ENCODE measurements at places on chromosomes 5 and 9. TPM values are rescaled to one million over a fixed set of nuclear protein-coding genes. Genes with fewer than 3 reads are reported as not detected.

GRCh38 chr5:124043456-124043855, 531.5 kb downstream of the CSNK1G3 start:
- no peaks in the 10 kb centered on the region for H3K36me3 ChIP-seq
- no peak overlapping the region for H3K27ac ChIP-seq
- no peak for DNase-seq
- H3K27me3 ChIP-seq: no peaks in the 10 kb centered on the region
- no peaks in the 10 kb centered on the region for H3K4me1 ChIP-seq

The CDH10 gene
- polyA plus RNA-seq: not detected

DNA sequence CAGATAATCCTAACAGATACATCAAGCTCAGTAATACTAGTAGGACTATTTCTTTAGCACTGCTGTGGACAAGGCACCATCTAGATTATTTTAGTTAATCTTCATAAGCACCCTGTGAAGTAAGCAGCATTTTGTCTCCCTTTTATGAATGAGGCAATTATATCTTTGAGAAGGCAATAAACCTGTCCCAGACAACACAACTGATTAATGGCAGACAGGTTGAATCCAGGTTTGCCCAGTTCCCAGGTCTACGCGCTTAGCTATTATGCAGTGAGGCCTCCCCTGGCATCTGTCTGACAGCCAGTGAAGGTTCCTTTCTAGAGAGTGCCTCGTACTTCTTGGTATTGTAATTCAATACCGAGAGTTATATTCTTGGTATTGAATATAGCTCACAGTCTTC, 9.7 kb upstream of the LVRN start:
- H3K4me3 ChIP-seq: no peak overlapping the region
- H3K27me3 ChIP-seq: no peaks in the 10 kb centered on the region
- no peaks in the 10 kb centered on the region for H3K36me3 ChIP-seq
- H3K4me1 ChIP-seq: no peaks in the 10 kb centered on the region

- no peaks in the 10 kb centered on the region for H3K27me3 ChIP-seq
- H3K4me1 ChIP-seq: no peaks in the 10 kb centered on the region
- no peak overlapping the region for H3K4me3 ChIP-seq
- no peaks in the 10 kb centered on the region for H3K36me3 ChIP-seq
Measured at GRCh38 chr5:8765886-8766285, 780.0 kb downstream of the SEMA5A start.

GRCh38 chr9:29211580-29212396, 1638.5 kb upstream of the C9orf72 start:
- no peak overlapping the region for H3K27ac ChIP-seq
- no peak overlapping the region for H3K4me3 ChIP-seq
- H3K36me3 ChIP-seq: no peaks in the 10 kb centered on the region
- H3K4me1 ChIP-seq: no peaks in the 10 kb centered on the region
- peaks cover 8% of the 10 kb centered on the region for H3K27me3 ChIP-seq

The FOXD4L3 gene
- not detected for polyA plus RNA-seq

The CDH18 gene
- not detected for polyA plus RNA-seq

DNA sequence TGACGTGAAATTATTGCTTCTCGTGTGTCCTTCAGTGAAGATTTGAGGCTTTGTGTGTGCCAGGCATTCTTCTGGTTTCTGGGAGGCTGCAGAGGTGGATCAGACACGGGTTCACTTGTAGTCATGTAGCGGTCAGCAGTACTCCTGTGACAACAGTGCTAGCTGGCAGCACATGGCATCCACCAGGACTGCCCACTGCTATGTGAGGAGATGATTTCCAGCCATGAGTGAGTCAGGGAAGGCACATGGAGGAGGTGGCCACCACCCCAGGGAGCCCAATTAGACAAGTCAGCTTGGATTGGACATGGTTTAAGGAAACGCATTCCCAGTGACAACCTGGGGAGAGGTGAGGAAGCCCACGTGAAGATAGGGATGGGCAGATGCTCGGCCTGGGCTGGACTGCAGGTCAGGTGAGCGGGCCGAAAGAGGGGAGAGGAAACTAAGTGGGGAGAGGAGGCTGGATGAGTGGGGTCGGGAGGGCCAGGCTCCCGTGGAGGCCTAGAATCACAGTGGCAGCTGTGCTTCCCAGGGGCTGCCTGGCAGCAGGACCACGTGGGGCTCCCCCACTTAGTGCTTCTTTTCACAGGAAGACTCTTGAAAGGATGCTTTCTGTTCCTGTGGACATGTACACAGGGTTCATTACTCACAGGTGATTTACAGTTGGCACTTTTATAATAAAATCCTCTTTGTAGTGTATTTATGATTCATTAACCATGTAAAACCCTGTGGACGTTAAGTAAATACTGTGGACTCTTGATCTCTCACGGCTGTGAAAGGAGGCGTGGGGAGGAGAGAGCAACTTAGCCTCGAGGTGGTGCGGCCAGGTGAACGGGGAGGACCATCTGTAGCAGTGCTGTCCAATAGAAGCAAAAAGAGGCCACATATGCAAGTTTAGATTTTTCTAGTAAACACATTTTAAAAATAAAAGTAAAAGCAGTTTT, 80.0 kb upstream of the OTULINL start:
- no peak overlapping the region for H3K4me3 ChIP-seq
- H3K27ac ChIP-seq: no peak overlapping the region
- no peaks in the 10 kb centered on the region for H3K27me3 ChIP-seq
- no peaks in the 10 kb centered on the region for H3K36me3 ChIP-seq

GRCh38 chr9:8842402-8843193, 1043.0 kb upstream of the DMAC1 start:
- no peaks in the 10 kb centered on the region for H3K4me1 ChIP-seq
- no peak for DNase-seq
- no peaks in the 10 kb centered on the region for H3K27me3 ChIP-seq
- H3K4me3 ChIP-seq: no peak overlapping the region

DNA sequence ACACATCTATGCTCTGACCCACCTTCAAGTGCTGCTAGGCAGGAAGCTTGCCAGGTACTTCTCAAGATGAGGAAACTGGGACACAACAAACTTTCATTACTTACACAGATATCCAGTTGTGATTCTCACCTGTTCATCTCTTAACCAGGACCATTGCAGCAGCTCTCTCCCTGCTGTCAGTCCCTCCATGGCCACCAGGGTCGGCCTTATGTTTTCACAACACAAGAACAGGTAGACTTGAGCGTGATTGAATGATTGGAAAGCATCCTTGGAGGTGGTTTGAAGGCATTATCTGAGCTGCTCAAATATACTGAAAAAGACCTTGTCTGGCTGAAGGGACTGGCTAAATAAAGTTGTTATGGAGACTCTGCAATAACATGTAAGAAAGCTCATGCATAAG, 94.4 kb downstream of the MTREX start:
- no peak overlapping the region for H3K27ac ChIP-seq
- H3K4me1 ChIP-seq: no peaks in the 10 kb centered on the region
- DNase-seq: no peak
- no peaks in the 10 kb centered on the region for H3K27me3 ChIP-seq
- H3K36me3 ChIP-seq: peaks cover 30% of the 10 kb centered on the region

DNA sequence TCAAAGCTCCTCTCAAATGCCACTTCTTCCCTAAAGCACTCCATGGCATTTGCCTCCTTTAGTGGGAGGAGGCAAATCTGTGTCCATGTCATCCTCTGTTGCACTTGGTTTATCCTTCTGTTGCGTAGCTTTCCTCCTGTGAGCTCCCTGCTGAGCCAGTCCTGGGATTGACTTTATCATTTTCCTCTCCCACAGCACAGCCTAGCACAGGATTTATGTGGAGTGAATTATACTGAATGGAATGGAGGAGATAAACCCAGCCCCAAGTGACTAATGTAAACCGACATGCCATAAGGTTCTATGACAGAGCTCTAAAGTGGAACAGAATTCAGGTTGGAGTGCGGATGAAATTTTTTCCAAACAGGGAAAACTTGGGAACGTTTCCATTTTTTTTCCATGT, 26.4 kb upstream of the TOMM5 start:
- no peaks in the 10 kb centered on the region for H3K36me3 ChIP-seq
- H3K4me1 ChIP-seq: no peaks in the 10 kb centered on the region
- no peak for DNase-seq
- no peak overlapping the region for H3K4me3 ChIP-seq

GRCh38 chr9:85216601-85217000, 525.2 kb downstream of the AGTPBP1 start:
- no peaks in the 10 kb centered on the region for H3K36me3 ChIP-seq
- H3K4me1 ChIP-seq: no peaks in the 10 kb centered on the region
- no peak overlapping the region for H3K4me3 ChIP-seq
- no peaks in the 10 kb centered on the region for H3K27me3 ChIP-seq
- no peak for DNase-seq

The ASPN gene
- not detected for polyA plus RNA-seq

The FAXDC2 gene
- 1.0 TPM for polyA plus RNA-seq

- no peaks in the 10 kb centered on the region for H3K36me3 ChIP-seq
- no peak for DNase-seq
- H3K27me3 ChIP-seq: no peaks in the 10 kb centered on the region
- H3K4me3 ChIP-seq: no peak overlapping the region
- H3K4me1 ChIP-seq: peaks cover 31% of the 10 kb centered on the region
- H3K27ac ChIP-seq: no peak overlapping the region
Measured at GRCh38 chr9:137465000-137465719, 6.0 kb upstream of the NSMF start.

GRCh38 chr9:133775291-133775690, 37.1 kb upstream of the SARDH start:
- no peaks in the 10 kb centered on the region for H3K36me3 ChIP-seq
- H3K27ac ChIP-seq: no peak overlapping the region
- H3K27me3 ChIP-seq: no peaks in the 10 kb centered on the region
- no peak for DNase-seq
- H3K4me1 ChIP-seq: no peaks in the 10 kb centered on the region
- H3K4me3 ChIP-seq: no peak overlapping the region

GRCh38 chr5:153122403-153122802, 368.1 kb upstream of the GRIA1 start:
- H3K27me3 ChIP-seq: no peaks in the 10 kb centered on the region
- H3K36me3 ChIP-seq: no peaks in the 10 kb centered on the region
- no peaks in the 10 kb centered on the region for H3K4me1 ChIP-seq

The EQTN gene
- not detected for polyA plus RNA-seq

GRCh38 chr5:53389093-53389492, 91.3 kb upstream of the FST start:
- no peak for DNase-seq
- no peaks in the 10 kb centered on the region for H3K27me3 ChIP-seq
- no peak overlapping the region for H3K4me3 ChIP-seq
- H3K27ac ChIP-seq: no peak overlapping the region

The PCDHB15 gene
- polyA plus RNA-seq: not detected

DNA sequence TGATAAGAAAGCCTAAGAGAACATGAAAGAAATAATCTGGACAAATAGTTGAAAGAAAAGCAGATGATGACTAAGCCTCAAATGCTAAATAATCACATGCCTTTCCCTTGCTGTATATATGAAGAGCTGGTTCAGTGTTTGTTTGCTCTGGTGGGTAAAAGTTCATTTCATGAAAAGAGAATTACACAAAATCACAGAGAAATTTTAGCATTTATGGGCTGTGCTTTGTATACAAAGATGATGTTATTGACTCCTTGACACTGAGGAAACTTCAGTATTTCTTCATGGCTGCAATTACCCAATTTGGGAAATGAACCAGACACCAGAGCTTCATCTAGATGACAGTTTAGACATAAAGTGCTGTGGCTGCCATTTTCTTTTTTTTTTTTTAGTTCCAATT, 527.2 kb downstream of the NR2F1-AS1 start:
- no peaks in the 10 kb centered on the region for H3K27me3 ChIP-seq
- H3K27ac ChIP-seq: no peak overlapping the region
- no peak for DNase-seq

The ENTREP1 gene
- not detected for polyA plus RNA-seq

DNA sequence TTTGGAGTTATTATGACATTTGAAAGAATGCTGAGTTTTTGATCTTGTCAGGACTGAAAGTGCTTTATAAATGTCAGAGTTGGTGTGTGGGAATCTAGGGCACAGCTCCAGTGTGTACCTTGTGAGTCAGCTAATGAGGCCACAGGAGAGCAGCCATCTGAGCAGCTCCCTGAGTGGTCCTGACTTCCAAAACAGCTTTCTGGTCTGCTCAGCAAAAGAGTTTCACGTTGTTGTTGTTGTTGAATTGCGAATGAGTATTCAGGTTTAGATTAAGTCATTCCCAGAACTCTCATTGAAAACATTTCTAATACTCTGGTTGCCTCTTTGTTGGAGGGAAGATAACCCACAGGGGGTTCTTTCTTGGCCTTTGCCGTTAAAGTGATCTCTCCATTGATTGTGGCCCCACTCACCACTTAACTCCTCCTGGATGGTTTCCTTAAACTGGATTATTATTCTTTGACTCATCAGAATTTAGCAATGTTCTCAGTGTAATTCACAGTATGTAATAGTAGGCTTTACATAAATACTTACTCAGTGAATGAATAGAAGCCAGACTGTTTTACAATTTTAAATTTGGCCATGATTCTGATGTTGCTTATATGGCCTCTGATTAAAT, 125.1 kb upstream of the SGCD start:
- DNase-seq: no peak
- no peak overlapping the region for H3K27ac ChIP-seq
- no peaks in the 10 kb centered on the region for H3K4me1 ChIP-seq
- H3K4me3 ChIP-seq: no peak overlapping the region

DNA sequence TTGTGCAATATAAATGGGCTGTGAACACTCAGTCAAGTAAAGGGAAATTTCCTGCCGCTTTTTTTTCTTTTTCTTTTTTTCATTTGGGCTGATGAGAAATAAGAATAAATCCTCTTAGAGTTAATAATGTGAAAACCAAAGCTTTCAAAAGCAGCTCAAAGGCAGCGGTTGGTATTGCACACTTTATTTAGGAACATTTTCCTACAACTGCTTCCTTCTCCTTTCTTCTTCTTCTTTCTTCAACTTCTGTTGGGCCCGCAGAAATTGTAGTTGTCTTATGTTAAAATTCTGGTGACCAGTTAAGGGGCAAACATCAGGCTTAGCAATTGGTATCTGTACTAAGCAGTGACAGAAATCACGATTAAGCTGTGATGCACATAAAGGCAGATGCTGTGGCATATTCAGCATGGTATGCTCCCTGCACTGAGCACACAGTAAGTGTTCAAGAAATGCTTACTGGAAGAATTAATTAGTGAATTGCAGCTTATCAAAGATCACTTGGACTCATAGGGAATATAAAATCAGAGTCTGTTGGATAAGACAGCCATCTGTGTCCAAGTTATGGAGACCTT, 85.4 kb downstream of the ANKRD55 start:
- peaks cover 68% of the 10 kb centered on the region for H3K4me1 ChIP-seq
- H3K27me3 ChIP-seq: no peaks in the 10 kb centered on the region
- no peaks in the 10 kb centered on the region for H3K36me3 ChIP-seq
- no peak for DNase-seq
- no peak overlapping the region for H3K4me3 ChIP-seq

DNA sequence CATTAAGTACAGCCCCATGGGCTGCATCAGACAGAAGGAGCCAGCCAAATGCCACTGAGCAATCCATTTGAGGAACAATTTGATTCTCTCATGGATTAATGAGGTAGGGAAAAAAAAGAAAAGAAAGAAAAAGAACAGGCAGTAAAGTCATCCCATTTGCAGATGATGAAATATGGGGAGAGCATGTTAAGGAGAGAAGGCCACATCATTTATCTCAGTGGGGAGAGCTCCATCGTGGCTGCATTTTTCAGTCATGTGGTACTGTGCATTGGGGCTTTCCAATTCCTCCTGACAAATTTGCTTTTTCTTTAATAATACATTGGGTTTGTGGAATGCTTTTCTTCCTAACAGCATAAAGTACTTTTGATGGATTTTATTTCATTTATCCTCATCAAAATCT, 375.2 kb upstream of the TLE4 start:
- DNase-seq: no peak
- no peaks in the 10 kb centered on the region for H3K27me3 ChIP-seq
- H3K27ac ChIP-seq: no peak overlapping the region
- H3K4me1 ChIP-seq: no peaks in the 10 kb centered on the region
- no peaks in the 10 kb centered on the region for H3K36me3 ChIP-seq

The RABEPK gene
- polyA plus RNA-seq: 32.6 TPM

The PHYHD1 gene
- 0.64 TPM for polyA plus RNA-seq

The CBY3 gene
- polyA plus RNA-seq: not detected

- no peaks in the 10 kb centered on the region for H3K27me3 ChIP-seq
- H3K4me1 ChIP-seq: no peaks in the 10 kb centered on the region
- H3K36me3 ChIP-seq: no peaks in the 10 kb centered on the region
- no peak for DNase-seq
- H3K4me3 ChIP-seq: no peak overlapping the region
Measured at GRCh38 chr9:87233431-87233830, 264.2 kb upstream of the DAPK1 start.
